ENCODE measurements at places on chromosomes 4 and X. TPM values are rescaled to one million over a fixed set of nuclear protein-coding genes. Genes with fewer than 3 reads are reported as not detected.

ARMCX1 gene
- total RNA-seq = 50.5 TPM

DNA sequence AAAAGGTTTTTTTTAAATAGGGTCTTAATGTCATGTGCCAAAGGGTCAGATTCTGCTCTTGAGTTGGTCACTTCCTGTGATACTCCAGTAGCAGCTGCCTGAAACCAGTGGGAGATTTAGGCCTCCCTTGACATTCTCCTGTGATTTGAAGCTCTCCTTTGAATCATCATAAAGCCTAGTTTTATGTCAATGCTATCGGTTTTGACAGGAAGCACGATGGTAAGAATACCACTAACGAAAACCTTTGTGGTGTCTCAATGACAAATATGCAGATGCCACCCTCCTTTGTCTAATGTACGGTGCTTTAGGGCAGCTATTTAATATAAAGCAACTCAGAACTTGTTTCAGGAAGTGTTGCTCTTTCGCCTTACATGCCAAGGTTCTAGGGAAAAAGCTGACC is 44.2 kb downstream of the CCNI start:
- no peaks in the 10 kb centered on the region for H3K36me3 ChIP-seq
- no peaks in the 10 kb centered on the region for H3K27me3 ChIP-seq
- DNase-seq = no peak
- H3K27ac ChIP-seq = no peak overlapping the region
- no peak overlapping the region for H3K4me3 ChIP-seq
- no peaks in the 10 kb centered on the region for H3K4me1 ChIP-seq

DNA sequence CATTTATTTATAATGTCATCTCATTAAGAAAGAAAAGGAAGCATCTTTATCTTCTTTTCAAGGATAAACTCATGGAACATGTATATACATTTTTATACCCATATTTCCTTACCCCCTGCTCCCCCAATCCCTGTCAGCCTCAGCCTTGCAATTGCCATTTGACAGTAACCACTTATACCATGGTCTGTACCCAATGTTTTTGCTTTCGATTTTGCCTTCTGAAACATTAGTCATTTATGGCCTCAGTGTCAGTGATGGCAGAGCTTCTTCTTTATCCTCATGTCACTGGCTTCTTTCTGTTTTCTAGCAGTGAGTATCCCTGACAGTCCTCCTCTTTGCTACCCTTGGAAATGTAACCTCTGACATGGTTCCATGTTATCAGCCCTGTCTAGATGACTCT is 228.4 kb downstream of the SPRY1 start:
- H3K4me1 ChIP-seq = no peaks in the 10 kb centered on the region
- H3K4me3 ChIP-seq = no peak overlapping the region
- H3K27ac ChIP-seq = no peak overlapping the region
- DNase-seq = no peak
- no peaks in the 10 kb centered on the region for H3K36me3 ChIP-seq

TCEAL1 gene
- total RNA-seq = 7.7 TPM

TCEAL6 gene
- total RNA-seq = not detected

ERAS gene
- total RNA-seq = not detected

CPLX1 gene
- total RNA-seq = 115 TPM

- H3K27ac ChIP-seq = no peak overlapping the region
- H3K4me3 ChIP-seq = no peak overlapping the region
- no peaks in the 10 kb centered on the region for H3K36me3 ChIP-seq
- peaks cover 28% of the 10 kb centered on the region for H3K4me1 ChIP-seq
Measured at GRCh38 chr4:146470604-146471003, 51.1 kb downstream of the SLC10A7 start.

All from glutamatergic neuron (in vitro differentiated cells).